Activated T-helper 1 cell treated with Interleukin-2 at 50 U/mL for 16 hours (primary cell): ENCODE measurements at places on chromosomes 4 and X.

GRCh38 chrX:110745288-110745687 is 50.3 kb downstream of the CHRDL1 start:
- no peak for DNase-seq

- no peak for DNase-seq
Measured at GRCh38 chrX:48541140-48541814, 1.8 kb downstream of the TBC1D25 start.

GRCh38 chrX:109327251-109327650 is 154.6 kb downstream of the GUCY2F start:
- DNase-seq: no peak

- no peak for DNase-seq
Measured at GRCh38 chrX:5644776-5645175, 583.9 kb downstream of the NLGN4X start.

DNA sequence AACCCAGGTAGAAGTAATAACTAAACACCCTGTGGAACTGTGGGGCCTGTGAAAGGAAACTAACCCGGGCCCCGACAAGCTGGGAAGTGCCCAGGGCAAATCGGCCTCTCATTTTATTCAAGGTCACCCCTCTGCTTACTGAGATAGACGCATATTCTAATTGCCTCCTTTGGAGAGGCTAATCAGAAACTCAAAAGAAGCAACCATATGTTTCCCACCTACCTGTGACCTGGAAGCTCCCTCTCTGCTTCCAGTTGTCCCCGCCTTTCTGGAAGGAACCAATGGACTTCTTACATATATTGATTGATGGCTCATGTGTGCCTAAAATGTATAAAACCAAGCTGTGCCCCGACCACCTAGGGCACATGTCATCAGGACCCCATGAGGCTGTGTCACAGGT is 23.1 kb upstream of the DHRSX start:
- no peak for DNase-seq

- DNase-seq: no peak
Measured at GRCh38 chr4:37627263-37627662, 58.9 kb downstream of the RELL1 start.

GRCh38 chr4:176191974-176192373 is 3.4 kb downstream of the SPATA4 start:
- no peak for DNase-seq

- DNase-seq: no peak
Measured at GRCh38 chrX:132193872-132194574, 25.2 kb downstream of the RAP2C start.

- no peak for DNase-seq
Measured at GRCh38 chr4:125689805-125690204, 375.1 kb downstream of the FAT4 start.

- no peak for DNase-seq
Measured at GRCh38 chrX:10709276-10709675, 88.9 kb upstream of the MID1 start.

GRCh38 chr4:40307627-40308497 is 27.3 kb upstream of the CHRNA9 start:
- DNase-seq: peak; percentile 57

DNA sequence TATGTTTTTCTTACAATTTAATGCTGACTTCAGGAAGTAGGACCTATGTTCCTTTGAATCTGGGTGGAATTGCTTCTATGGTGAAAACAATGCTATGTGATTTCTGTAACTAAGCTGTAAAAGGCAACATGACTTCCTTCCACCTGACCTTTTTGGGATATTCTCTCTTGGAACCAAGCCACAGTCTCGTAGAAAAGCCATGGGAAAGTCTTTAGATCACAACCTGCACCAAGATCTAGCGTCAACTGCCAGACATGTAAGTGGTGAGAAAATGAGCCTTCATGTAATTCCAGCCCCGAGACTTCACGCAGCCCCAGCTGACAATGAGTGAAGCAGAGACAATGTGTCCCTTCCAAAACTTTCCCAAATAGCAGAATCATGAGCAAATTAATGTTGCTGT is 297.0 kb upstream of the DCAF8L1 start:
- no peak for DNase-seq

DNA sequence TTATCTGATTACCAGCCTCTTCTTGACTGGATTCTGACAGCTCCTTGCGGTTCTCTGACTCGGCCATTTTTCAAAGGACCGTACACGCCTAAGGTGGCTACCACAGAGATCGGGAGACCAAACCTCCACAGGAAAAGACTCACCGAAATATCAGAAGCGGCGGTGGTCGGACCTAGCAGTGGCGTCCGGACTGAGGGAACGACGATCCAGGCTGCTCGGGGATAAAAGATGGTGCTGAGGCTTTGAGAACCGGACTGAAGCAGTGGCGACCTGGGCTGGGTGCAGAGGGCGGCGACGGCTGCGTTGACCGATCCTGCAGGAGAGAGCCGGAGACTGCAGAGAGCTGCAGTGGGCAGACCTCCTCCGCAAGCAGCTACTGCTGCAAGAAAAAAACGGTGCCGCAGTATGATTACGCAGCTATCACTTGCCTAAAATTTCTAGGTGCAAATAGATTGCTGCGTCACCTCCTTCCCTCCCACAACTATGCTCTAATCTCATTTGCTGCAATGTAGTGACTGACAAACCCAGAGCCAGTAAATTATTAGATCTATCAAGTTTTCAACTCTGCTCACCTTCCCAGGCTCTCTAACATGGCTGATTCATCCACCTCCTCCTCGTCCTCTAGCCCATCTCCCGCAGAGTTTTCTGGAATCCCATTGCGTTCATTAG is at the start of gene NAP1L2:
Gene NAP1L2, minus strand, starts transcription at position 426 of the 669 bp plus-strand sequence. Its CDS starts 359 bp downstream, at position 67.
- DNase-seq: peak; percentile 22

DNA sequence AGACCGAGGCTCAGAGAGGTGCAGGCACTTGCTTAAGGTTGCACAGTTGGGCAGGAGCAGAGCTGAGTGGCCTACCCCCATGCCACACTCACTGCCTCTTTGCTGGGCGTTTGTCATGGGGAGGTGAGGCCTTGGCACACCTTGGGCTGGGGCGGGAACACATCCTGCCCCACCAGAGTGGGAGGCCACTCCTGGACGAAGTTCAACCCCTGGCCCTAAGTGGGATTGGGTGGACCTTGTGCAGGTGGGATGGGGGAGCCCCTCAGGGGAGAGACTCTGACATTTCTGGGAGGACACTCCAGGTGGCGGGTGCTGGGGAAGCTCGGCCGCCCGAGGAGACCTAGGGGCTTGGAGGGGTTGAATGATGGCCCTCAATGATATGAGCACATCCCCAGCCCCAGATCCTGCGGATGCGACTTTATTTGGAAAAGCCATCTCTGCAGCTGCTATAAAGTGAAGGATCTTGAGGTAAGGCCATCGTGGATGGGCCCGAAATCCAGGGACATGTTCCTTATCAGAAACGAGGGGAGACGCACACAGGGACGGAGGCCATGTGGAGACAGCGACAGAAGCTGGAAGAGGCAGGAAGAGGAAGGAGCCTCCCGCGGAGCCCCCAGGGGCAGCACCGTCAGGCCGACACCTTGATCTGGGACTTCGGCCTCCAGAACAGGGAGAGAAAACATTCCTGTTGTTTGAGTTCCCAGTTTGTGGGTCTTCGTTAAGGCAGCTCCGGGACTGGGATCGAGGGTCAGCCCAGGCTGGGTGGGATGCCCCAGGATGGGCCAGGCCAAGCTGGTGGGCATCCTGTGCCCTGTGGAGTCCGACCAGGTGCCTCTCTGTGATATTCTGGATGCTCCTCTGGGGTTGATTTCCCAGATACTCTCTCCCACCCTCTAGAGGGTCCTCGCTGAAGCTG is 111.6 kb upstream of the LRPAP1 start:
- no peak for DNase-seq

DNA sequence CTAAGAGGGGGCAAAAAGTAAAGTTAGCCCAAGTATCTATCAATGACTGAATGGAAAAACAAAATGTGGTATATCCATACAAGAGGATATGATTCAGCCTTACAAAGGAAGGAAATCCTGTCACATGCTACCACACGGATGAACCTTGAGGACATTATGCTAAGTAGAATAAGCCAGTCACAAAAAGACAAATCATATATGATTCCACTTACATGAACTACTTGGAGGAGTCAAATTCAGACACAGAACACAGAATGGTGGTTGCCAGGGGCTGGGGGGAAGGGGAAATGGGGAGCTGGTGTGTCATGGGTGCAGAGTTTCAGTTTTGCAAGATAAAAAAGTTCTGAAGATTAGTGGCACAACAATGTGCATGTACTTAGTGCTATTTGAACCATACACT is 101.8 kb downstream of the SH3KBP1 start:
- DNase-seq: no peak

DNA sequence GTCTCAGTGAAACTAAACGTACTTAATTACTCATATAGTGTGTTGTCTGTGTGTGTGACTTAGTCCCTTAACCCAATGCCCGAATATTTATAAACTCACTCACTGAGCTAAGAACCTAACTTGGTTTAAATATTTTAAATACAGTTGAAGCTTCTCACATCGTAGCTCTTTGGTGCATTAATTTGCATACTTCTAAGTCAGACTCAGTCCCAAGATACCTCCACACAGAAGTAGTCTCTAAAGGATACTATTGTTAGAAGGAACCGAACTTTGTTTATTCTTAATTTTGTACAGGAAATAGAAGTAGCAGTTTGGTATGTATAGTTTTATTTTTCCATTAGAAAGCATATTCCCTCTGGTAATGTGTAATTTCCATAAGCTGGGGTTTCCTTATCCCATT is 54.0 kb upstream of the NKAP start:
- DNase-seq: no peak
